ENCODE measurements at places on chromosomes 4 and X. TPM values are rescaled to one million over a fixed set of nuclear protein-coding genes. Genes with fewer than 3 reads are reported as not detected.

Gene MAGIX
- 1.6 TPM for total RNA-seq

Gene CT55
- not detected for total RNA-seq

Gene ARHGAP36
- not detected for total RNA-seq

Gene PABPC5
- 1.1 TPM for total RNA-seq

Gene GPR119
- not detected for total RNA-seq

Gene MAGED4
- 1.2 TPM for total RNA-seq

Gene GAGE12E
- not detected for total RNA-seq

Gene KANTR
- total RNA-seq: 10.2 TPM

Gene STBD1
- 34.7 TPM for total RNA-seq

Gene TMEM271
- not detected for total RNA-seq

Gene TMSB15C
- total RNA-seq: 0.19 TPM

Gene MORF4L2
- 268 TPM for total RNA-seq

Gene SERPINA7
- total RNA-seq: not detected

Gene DNAAF6
- not detected for total RNA-seq

Gene CPLX1
- 3.0 TPM for total RNA-seq

Gene NSUN7
- 1.7 TPM for total RNA-seq

Gene RASGEF1B
- total RNA-seq: 32.5 TPM

Gene GAGE1
- total RNA-seq: not detected

Gene PASD1
- total RNA-seq: not detected

Gene CYLC1
- not detected for total RNA-seq

Gene ANKRD37
- total RNA-seq: 10.9 TPM

Gene S100P
- total RNA-seq: 16.1 TPM

Gene SLC49A3
- 19.0 TPM for total RNA-seq

Gene RTL9
- total RNA-seq: 0.22 TPM

Gene ATP1B4
- not detected for total RNA-seq

Gene REPS2
- 6.1 TPM for total RNA-seq

Gene OSTC
- total RNA-seq: 82.3 TPM

Gene MFAP3L
- total RNA-seq: 3.6 TPM

Gene TCEAL2
- total RNA-seq: 0.32 TPM

Gene AFP
- not detected for total RNA-seq

Gene GABRQ
- not detected for total RNA-seq

Gene LONRF3
- 13.1 TPM for total RNA-seq

Gene MAGEA12
- not detected for total RNA-seq

Gene KLHL34
- total RNA-seq: 0.10 TPM

Gene AKAP14
- total RNA-seq: not detected

Gene USP17L30
- not detected for total RNA-seq

Gene PDHA2
- not detected for total RNA-seq

Gene SLC7A11
- 0.93 TPM for total RNA-seq

Gene REELD1
- total RNA-seq: 0.29 TPM

Gene AIMP1
- total RNA-seq: 38.8 TPM

Gene CXCL9
- total RNA-seq: 0.16 TPM

Gene THAP6
- 15.7 TPM for total RNA-seq

Gene KLHL13
- 2.5 TPM for total RNA-seq

Gene RNF150
- 17.4 TPM for total RNA-seq

Gene POF1B
- total RNA-seq: 0.32 TPM

Gene IL2
- not detected for total RNA-seq

Gene CYP2U1
- 7.6 TPM for total RNA-seq

Gene CTPS2
- 8.6 TPM for total RNA-seq

Gene MOSPD2
- 14.7 TPM for total RNA-seq

Gene FAM114A1
- 81.3 TPM for total RNA-seq

Gene SMIM10L2A
- total RNA-seq: 0.39 TPM

Gene TRIM61
- total RNA-seq: 2.1 TPM

Gene HTRA3
- 58.5 TPM for total RNA-seq

Gene EVC
- total RNA-seq: 16.6 TPM

Gene PAGE1
- total RNA-seq: not detected

Gene OCIAD1
- total RNA-seq: 96.7 TPM

Gene ADH7
- not detected for total RNA-seq

Gene PDGFC
- 26.8 TPM for total RNA-seq

Gene SOWAHB
- not detected for total RNA-seq

Data from mesenteric fat pad (tissue), 1 donor.